SW 1271 (cell line): ENCODE measurements at places on chromosomes 6 and 20.

DNA sequence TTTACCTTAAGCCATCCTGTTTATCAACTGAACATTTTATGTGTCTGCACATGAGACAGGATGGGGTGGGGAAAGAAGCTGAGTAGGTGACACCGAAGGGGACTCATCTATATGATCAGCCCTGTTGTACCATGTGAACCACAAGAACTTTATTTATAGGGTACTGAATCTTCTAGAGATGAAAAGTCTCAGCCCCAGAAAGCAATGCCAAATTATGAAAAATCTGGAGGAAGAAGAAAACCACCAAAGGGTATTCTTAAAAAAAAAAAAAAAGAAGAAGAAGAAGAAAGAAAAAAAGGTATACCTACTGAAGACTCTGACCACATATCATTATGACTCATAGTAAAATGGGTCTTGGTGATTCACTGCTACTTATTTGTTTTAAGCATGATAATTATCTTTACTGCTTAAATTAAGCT, 39.8 kb upstream of the HBS1L start:
- DNase-seq: no peak

GRCh38 chr6:137901454-137901853, 34.4 kb downstream of the TNFAIP3 start:
- no peak for DNase-seq

DNA sequence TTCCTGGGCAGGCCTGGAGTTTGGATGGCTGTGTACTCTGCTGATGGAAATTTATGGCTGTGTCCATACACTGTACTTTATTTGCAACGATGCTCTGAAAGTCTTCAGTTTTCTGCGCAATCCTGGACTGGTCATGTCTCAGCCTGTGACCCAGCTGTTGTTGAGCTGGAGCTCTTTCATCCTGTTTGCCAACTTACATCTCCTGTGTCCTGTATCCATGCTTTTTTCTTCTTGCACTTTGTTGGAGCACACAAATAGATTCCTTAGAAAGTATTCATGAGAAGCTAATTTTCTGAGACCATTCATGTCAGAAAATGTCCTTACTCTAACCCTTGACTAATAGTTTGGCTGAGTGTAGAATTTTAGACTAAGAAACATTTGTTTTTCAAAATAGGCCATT, 251.2 kb downstream of the BCKDHB start:
- DNase-seq: no peak

DNA sequence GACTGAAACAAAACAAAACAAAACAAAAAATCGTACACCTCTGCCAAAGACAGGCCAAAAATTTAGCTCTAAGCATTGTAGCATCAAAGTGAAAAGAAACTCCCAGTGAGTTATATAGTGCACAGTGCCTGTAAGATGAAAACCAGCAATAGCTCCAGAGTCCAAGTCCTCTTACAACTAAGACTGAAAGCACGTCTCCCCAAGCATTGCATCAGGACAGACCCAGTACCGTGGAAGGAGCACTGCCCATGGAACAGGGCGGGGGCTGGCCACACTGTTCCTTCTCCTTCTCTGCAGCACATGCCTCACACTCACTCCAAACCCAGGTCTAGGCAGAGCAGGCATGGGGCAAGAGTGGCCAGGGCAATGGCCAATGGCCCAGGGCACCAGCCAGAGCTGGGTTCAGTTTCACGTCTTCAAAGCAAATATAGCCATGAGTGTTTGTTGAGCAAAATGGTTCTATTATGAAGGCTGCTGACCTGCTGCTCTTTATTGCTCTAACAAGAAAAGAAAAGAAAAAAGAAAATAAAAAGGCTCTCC, 72.2 kb upstream of the PBOV1 start:
- no peak for DNase-seq

- no peak for DNase-seq
Observed at GRCh38 chr6:42781546-42781795, 381 bp upstream of the BICRAL start.

DNA sequence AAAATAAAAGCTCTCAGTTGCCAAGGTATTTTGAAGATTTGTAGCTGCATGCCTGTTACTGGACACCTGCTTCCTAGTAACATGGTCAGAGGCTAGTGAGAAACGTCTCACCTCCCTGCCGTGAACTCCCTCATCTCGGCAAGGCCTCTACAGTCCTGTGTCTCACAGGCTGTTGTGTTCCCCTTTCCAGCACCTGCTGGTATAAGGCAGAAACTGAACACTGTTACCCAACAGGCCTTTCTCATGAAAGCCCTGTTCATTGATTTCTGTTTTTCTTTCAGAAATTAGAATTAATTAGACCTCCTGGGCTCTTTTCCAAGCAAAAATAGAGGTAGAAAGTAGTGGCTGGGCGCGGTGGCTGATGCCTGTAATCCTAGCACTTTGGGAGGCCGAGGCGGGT, 17.6 kb upstream of the SRSF3 start:
- DNase-seq: no peak

- DNase-seq: no peak
Observed at GRCh38 chr20:20450521-20450920, 82.6 kb downstream of the INSM1 start.

DNA sequence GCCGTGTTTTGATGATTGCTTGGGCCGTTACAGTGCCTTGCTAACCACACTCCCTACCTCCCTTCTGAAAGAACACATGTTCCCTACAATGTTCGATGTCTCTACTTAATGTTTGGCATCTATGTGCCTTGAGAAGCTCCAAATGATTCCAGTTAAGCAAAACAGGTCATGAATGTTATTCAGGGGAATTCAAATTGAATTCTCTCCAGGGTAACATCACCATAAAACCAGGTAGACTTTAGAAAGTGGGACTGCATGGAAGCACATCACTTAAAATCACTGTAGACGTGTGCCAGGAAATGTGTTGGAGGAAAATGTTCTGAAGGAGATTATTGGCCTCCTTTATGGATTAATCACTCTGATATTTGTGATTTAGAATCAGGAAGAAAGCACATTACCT, 128.1 kb downstream of the ADAT2 start:
- no peak for DNase-seq

DNA sequence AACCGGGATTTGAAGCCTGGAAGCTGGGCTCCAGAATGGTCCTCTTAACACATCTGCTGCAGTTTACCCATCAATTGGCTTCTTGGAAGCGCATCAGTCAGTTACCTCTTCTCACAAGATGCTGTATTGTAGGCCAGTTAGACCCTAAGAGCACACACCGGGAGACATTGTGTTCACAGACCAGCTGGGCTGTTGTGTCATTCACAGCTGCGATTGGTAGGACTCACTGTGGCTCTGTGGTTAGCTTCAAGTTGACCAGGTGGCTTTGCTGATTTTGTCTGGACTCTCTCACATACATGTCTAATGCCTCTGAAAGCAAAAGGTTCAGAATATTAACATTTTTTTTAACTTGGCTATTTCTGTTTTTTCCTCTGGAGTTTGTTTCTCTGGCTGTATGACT, 64.8 kb downstream of the SNX9 start:
- no peak for DNase-seq

- DNase-seq: no peak
Observed at GRCh38 chr6:156963712-156964700, 186.8 kb downstream of the ARID1B start.

DNA sequence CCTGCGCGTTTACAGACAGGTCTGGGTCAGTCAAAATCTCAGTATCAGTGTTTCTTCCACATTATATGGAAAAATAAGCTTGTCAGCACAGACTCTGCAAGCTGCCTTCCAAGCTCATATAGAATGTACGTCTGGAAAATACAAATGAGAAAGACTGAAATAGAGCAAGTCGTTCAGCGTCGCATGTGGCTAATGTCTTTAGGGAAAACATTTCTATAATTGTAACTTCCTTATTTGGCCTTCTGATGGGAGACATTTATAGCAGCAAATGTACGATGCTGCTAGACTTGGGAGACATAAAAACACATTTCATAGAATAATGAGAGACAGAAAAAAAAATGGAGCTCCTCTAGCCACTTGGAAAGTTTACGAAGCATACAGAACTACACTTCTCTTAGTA, 122.2 kb downstream of the KIF16B start:
- DNase-seq: no peak

GRCh38 chr6:163162874-163163213, 251.7 kb upstream of the QKI start:
- no peak for DNase-seq

DNA sequence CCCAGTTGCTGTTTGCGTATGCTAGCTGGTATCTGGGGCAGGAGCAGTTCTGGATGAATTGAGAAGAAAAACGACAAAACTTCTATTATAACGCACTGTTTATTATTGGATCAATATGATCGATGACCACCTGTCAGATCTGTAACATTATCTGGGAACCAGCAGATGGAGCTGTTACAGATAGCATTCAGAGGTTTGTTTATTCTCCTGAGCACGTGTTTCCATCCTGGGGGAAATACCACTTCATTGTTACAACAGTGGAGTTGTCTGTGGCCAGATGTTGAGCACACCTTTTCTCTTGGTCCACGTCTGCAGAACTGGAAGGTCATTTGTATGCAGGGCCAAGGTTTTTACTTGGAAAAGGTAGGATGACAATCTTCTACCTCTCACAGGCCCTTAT, 16.0 kb upstream of the NKX2-2 start:
- no peak for DNase-seq

GRCh38 chr6:79426625-79427278, 110.5 kb downstream of the LCA5 start:
- no peak for DNase-seq

GRCh38 chr20:9996944-9997343, 37.8 kb upstream of the ANKEF1 start:
- no peak for DNase-seq

GRCh38 chr6:156851454-156851921, 74.3 kb downstream of the ARID1B start:
- no peak for DNase-seq

DNA sequence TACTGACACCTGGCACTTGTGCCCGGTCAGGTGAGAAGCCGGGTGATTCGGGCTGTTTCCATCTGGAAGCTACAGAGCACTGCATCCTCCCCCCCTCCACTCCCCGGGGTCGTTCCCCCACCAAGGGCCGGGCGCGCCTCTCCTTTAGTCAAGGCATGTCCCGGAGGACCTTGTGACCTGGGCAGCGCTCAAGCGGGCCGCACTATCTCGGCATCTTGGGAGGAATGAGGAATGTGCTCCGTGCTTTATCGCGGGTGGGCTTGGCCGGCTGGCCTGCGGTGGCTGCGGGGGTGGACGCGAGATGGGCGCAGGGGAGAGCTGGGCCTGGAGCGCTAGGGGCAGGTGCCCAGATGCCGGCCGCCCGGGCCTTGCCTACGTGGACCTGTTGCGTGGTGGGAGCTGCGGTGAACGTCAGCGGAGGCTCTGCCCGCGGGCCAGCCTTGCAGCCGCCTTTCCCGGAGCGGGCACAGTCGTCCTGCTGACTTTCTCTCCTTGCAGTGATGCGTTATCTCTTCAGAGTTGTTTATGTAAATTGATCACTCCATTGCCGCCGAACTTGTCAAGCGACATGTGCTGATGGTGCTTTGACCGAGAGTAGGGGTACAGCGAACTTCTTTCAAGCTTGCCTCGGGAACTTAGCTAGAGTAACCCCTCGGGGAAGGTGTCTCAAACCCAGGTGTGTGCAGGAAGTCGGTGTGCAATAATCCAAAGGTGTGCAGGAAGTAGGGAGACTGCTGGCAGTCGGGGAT, 1.1 kb downstream of the LRRC1 start:
- DNase-seq: no peak

GRCh38 chr20:47490795-47491194, 10.9 kb upstream of the NCOA3 start:
- DNase-seq: no peak

- DNase-seq: peak; percentile 52
Observed at GRCh38 chr20:50020288-50020687, 37.5 kb downstream of the SNAI1 start.

DNA sequence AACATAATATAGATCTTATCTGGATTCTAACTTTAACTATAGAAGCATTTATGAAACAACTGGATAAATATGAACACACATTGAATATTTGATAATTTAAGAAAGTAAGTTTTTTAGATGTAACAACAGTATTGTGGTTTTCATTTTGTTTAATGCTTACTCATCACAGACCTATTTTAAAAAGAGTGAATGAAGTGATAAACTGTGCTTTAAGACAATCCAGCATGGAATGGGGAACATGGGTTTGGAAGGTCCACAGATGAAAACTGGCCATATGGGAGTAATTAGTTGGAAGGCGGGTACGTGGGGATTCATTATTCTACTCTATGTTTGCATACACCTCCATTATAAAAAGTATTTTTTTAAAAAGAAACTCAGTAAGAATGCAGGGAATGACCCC, 21.2 kb downstream of the EPB41L2 start:
- DNase-seq: no peak

DNA sequence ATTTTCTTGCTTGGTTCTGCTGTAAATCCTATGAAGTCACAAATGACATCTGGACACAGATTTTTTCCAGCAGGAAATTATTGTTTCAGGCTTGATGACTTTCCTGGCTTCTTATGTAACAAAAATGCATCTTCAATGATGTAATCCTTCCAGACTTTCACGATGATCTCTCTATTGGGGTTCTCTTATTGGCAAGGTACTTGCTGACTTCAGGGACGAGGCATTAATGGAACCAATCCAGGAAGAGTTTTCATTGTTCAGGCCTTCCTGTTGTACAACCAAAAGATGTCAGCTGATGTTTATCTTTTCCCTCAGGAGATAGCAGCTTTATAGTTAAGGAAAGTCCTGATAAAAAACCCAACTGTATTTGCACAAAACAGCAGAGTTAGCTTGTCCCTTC, 118.5 kb upstream of the MMS22L start:
- no peak for DNase-seq

DNA sequence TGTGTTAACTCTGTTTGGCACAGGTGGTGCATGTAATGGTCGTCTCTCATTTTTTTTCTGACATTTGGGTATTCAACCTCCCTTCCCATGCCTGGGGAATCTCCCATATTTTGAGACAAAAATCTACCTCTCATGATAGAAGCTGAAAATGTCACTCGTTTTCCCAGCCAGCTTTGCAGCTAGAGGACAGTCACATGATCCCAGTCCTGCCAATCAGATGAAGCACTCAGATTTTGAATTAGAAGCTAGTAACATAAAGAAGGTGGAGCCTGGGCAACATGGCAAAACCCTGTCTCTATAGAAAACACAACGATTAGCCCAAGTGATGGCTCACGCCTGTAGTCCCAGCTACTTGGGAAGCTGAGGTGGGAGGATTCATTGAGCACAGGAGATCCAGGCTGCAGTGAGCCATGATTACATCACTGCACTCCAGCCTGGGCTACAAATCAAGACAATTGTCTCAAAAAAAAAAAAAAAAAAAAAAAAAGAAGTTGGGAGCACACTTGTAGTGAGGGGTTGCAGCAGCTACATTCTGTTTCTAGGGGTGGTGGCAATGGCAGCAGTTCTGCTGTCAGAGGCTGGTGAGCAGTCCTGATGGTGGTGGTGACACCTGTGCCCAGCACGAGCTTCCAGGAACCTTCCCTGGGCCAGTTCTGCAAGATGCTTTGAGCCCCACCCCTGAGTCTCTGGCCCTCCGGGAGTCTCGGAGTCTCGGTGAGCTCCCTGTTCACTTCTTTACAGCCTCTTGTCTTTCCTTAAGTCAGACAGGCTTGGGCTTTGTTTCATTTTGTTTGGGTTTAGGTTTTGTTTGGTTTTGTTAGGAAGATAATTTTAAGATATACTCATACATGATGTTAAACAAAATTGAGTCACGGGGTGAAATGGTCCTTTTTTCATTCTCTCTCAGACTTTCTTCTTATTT, 94.1 kb upstream of the KCNG1 start:
- no peak for DNase-seq

- DNase-seq: no peak
Observed at GRCh38 chr6:26377719-26378118, 5.2 kb upstream of the BTN2A2 start.
